ENCODE measurements at places on chromosomes 1 and 21.

DNA sequence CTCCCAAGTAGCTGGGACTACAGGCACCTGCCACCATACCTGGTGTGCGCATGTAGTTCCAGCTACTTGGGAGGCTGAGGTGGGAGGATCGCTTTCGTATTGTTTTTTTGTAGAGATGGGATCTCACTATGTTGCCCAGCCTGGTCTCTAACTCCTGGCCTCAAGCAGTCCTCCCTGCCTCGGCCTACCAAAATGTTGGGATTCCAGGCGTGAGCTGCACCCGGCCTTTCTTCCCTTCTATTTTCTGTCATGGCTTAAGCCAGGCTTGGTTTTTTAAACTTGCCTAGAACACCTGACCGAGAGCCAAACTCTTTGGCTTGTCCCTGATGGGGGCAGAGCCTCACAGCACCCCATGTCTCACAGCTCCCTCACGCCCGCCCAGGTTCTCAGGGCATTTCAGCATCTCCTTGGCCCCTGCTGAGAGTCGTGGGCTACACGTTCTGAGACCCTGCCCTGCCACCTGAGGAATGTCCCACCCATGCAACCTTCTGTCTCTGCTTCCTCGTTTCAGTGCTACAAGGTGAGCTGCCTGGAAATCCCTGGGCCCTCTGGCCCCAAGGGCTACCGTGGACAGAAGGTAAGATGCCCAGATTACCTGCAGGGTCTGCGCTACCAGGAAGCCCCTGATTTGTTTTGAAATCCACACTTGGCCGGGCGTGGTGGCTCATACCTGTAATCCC is 15.7 kb downstream of the COL6A2 start:
- no peak for DNase-seq

- no peak for DNase-seq
Measured at GRCh38 chr1:24062221-24062620, 49.7 kb downstream of the MYOM3 start.

GRCh38 chr1:12486401-12487005 is 131.5 kb downstream of the DHRS3 start:
- no peak for DNase-seq

GRCh38 chr1:185367218-185367617 is 50.2 kb upstream of the IVNS1ABP start:
- DNase-seq, result no peak

GRCh38 chr1:225700164-225700821 is 47.4 kb upstream of the ENAH start:
- DNase-seq, result no peak

DNA sequence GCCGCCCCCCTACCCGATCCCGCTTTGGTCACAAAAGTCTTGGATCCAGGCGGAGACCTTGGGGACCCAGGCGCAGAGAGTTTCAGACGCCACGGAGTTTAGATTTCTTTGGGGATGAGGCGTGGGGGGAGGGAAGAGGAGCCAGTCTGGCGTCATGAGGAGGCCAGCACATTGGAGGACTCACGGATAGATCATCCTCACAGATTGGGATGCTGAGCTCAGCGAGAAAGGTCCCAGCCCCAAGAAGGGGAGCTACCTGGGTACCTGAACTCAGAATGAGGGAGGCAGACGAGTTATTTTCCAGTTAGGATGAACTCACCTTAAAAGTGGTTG is 393 bp downstream of the ELAPOR1 start:
- no peak for DNase-seq

DNA sequence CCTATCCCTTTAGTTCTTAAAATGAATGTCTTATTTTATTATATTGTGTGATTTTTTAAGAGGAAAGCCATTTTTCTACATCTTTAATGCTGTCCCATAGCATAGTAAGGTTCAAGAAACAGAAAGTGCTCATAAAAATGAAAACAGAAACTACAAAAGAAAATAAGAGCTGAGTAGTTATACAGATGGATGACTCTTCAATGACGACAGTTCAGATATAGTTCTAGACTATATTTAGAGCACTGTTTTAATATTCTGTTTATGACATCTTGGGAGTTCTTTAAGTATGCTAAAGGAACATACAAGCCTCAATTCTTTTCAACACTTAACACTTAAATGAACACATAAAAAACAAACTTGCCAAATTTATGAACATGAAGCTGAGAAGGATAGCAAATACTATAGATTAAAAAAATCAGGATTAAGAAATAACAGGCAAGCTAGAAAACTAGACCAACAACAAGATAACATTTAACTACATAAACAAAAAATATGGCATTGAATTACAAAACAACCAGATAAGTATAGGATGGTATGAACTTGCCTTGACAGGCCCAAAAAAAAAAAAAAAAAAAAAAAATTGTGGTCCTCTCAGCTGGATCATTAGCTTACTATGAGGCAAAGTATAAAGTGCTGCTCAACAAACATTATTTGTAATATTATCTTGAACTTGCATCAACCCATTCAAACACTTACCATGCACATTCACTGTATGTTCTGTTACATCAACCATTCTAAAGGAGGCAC is 87.9 kb downstream of the ZZZ3 start:
- no peak for DNase-seq
